Choroid plexus epithelial cell (primary cell): ENCODE measurements at places on chromosomes 11 and 22.

- no peak for DNase-seq
These were observed 49.5 kb upstream of the B3GNT6 start for GRCh38 chr11:76984743-76985142.

DNA sequence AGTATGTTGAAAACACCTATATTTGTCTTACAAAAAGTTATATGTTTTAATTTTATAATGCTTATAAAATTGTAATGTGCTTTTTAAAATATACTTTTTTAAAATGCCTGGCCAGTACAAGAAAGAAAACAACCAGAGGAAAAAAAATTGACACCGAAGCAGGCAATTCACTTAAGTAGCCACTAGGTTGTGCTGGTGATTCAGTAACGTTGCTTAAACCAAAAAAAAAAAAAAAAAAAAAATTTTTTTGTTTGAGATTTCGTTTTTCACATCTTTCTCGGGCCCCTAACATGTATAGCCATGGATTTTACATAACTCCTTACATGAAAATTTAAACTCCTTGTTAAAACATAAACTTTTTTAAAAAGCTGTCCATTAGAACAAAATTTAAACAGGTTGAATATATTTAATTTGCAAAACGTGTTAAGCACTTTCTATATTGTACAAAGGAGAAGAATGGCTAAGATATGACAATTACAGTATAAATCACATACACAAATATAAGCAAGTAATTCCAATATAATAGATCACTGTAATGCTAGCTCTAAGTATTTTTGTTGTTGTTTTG is 9.2 kb downstream of the OR8B4 start:
- DNase-seq, result peak; percentile 84

GRCh38 chr11:44733877-44734276 is 7.1 kb downstream of the TSPAN18 start:
- no peak for DNase-seq

DNA sequence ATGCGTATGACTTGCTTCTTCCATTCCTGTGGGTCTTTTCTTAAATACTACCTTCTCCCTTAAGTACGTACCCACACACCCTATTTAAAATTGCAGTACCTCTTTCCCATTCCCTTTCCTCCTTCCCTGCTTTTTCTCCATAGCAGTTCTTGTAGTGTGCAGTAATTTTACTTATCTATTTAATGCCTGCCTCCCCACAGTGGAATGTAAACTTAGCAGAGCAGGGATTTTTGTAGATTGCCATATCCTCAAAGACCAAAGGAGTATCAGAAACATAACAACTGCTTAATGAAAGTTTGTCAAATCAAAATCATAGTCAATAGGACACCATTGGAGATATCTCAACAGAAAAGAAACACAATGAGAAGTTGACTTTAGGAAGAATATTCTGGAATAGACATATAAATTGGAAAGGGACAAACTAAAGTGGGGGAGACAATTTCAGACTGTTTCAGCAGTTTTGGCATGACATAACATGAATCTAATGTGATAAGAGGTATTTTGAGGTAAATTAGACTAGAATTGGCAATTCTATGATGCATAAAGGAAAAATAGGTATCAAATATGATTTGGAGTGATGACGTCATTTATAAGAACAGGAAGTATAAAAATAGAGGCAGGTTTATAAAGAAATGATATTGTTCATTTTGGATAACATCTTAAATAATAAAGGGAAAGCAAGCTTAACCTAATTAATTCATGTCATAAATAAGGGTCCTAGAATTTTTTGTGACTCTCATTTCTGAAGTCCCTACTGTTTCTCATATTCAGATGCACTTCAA is 188.4 kb downstream of the SOX6 start:
- DNase-seq, result no peak

DNA sequence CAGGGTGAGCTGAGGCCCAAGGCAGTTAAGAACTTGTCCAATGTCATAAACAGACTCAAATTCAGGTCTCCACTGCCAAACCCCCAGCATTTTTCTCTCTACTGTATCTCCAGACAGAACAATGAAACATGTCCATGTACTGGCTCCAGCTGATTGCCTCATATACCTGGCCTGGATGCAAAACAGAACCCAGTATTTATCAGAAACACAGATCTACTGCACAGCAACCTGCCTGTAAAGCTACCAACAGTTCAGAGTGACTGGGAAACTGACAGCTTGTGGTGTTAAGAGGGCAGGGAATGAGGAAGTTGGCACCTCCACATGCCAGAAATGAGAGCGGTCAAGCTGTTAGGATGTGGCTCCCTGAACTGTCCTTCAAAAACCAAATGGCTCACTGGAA is 41.6 kb downstream of the C11orf71 start:
- peak; percentile 44 for DNase-seq

- no peak for DNase-seq
These were observed 25.5 kb downstream of the TCP11L1 start for GRCh38 chr11:33064866-33065265.

DNA sequence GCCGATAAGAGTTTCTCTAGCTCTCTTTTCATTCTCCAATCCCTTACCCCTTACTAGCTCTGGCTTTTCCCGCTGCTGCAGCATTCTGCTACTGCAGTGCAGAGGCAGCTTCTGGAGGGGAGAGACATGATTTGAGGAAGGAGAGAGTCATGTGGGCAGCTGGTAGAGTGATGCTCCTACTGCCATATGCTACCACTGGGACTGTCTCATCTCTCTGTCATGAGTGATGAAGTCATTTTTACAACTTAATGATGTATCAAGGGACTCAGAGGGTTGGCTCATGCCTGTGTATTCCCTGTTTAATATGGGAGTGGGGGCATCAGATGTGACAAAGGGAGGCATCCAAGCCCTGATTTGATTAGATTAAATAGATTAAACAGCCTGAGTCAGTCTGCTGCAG is 11.3 kb downstream of the SLC17A6 start:
- no peak for DNase-seq

DNA sequence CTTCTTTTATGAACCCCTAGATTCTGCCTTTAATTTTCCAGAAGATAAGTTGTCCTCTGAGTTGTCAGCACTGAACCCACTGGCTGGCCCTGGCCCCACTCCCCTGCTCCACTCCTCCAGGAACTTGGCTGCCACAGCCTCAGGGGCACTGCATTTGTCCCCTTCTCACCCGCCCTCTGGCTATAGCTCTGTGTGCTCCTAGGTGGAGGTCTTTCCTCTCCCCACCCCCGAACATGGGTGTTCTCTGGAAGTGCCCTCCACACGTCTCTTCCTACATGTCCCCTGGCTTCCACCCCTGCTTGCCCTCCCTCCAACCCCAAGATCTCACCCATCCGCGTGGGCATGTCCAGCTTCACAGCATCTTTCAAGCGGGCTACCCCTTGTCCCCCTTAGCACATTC is 137.7 kb upstream of the TEAD1 start:
- DNase-seq, result no peak

GRCh38 chr11:131430473-131431208 is 60.2 kb downstream of the NTM start:
- DNase-seq, result no peak

- DNase-seq, result no peak
These were observed 84.2 kb downstream of the MORC2 start for GRCh38 chr22:30884211-30885000.

DNA sequence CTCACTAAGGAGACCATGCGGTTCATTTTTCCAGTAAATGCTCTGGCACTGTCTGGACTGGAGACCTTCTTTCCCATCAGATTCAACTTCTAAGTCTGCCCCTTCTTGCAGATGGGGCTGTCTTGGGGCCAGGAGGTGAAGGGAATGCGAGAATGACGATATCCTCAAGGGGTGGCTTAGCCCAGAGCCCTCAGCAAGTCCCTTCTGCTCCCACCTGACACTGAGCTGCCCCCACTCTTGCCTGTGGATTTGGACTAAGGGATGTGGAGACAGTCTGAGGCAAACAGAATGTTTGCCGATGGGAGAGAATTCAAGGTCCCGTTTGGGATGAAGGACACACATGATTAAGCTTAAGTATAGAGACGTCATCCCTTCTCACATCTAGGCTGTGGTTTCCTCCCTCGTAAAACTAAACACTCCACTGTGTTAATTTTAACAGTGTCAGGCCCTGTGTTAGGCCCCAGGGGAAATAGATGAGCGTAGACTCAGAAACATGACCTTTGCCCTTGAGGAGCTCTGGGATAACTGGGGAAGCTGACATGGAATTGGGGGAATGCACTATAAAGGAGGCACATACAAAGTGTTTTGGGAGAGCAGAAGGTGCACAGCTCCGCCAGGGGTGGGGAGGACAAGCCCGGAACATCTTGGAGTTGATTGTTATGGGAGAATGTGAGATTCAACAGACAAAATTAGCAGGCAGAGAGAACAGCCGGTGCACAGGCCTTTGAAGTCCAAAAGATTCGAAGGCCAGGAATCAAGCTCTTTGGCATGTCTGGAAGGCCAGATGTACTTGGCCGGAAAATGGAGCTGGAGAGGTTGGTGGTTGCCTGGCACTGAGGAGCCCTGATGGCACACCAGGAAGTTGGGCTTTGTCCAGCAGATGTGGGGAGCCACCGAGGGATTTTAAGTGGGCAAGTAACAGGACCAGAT is 71.6 kb downstream of the ST3GAL4 start:
- DNase-seq, result no peak

GRCh38 chr11:20097319-20098221 is 62.7 kb downstream of the DBX1 start:
- peak; percentile 83 for DNase-seq

DNA sequence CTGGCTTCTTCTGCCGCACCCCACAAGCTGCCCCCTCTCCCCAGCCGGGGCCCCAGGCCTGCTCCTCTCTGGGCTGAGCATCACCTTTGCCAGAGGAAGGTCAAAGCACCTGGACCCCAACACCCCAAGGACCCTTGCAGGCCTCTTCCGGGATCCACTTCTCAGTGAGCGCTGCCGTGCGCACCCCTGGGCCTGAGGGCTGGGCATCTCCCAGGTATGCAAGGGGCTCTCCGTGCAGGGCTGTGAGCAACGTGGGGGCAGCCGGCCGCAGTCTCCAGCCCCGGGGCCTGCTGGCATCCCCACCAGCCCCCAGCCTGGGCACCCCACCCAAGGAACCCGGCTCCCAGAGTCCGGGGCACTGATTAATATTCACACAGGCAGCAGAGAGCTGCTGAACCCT is 64.0 kb downstream of the BRD1 start:
- no peak for DNase-seq

DNA sequence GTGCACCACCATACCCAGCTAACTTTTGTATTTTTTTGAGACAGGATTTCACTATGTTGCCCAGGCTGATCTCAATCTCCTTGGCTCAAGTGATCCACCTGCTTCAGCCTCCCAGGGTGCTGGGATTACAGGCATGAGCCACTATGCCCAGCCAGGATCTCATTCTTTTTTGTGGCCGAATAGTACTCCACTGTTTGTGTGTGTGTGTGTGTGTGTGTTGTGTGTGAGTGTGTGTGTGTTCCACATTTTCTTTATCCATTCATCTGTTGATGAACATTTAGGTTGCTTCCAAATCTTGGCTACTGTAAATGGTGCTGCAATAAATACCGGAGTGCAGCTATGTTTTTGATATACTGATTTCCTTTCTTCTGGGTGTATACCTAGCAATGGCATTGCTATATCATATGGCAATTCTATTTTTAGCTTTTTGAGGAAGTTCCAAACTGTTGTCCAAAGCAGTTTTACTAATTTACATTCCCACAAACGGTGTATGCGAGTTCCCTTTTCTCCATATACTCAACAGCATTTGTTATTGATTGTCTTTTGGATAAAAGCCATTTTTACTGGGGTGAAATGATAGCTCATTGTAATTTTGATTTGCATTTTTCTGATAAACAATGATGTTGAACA is 105.4 kb downstream of the TTC28 start:
- no peak for DNase-seq

GRCh38 chr11:1074244-1075221 is at the start of gene MUC2:
TSS of gene MUC2 (plus strand) at chr11:1074874.
- DNase-seq, result no peak

DNA sequence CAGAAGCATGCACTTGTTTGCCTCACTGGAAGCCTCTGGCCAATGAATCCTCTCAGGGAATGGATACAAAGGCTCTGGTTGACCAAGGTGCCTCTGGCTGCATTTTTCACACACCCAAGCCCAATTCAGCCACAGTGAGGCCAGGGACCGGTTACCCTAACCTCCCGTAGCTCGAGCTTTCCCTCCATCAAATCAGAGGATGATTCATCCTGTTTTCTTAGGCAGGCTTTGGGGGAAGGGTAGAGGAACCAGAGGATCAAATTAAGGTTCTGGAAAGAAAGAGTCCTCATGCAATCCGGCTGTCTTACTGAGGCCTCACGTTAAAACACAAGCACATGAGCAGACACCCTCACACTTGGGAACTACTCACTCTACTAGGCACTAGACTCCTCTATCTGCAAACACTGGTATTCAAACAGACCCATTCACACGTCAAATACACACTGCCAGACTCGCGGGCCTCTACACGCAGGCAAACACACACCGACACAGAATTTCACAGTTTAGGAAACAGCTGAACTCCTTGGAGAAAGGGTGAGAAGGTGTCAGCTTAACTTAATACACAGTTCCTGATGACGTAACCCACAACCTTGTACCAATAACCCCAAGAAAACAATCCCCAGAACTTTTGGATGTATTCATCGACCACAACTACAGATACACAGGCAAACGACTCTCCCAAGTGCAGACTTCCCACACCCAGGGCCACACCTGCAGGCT is 12.4 kb downstream of the NRXN2 start:
- peak; percentile 35 for DNase-seq
